ENCODE measurements at places on chromosomes 5 and 9.

GRCh38 chr9:91245431-91246313 lies 116.0 kb downstream of the AUH start:
- no peak for DNase-seq

GRCh38 chr9:24793787-24794186 lies 248.1 kb upstream of the IZUMO3 start:
- DNase-seq = no peak

GRCh38 chr9:8366161-8366926 lies 566.8 kb upstream of the DMAC1 start:
- DNase-seq = no peak

DNA sequence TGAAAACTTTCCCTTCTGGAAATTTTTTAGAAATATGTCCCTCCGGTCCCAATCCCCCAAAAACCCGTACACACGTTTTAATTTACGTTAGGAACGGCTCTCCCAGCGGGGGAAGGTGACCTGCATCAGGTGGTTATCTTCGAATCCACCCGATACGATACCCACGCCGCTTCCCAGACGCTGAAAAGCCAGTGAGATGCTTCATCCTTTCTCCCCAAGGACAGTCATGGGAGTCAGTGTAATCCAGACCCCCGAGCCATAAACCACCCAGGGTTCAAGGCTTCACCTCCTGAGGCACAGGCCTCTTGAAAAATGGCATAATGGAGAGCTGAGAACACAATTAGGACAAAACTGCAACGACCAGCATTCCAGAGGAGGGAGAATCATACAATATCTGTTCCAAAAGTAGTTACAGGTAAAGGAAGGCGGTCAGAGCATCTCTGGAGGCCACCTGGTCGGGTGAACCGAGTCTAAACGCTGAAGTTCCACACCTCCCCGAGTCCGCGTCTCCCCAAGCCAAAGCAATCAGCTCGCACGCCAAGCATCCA lies 857 bp downstream of the FAM169A start:
- no peak for DNase-seq

- no peak for DNase-seq
These were observed 57.8 kb downstream of the NRG2 start for GRCh38 chr5:139985290-139985689.

- DNase-seq = no peak
These were observed 269.9 kb upstream of the MSX2 start for GRCh38 chr5:174454464-174454863.
